Activated CD8-positive, alpha-beta memory T cell treated with anti-CD3 and anti-CD28 coated beads for 4 hours (primary cell): ENCODE measurements at places on chromosomes 2 and 18.

DNA sequence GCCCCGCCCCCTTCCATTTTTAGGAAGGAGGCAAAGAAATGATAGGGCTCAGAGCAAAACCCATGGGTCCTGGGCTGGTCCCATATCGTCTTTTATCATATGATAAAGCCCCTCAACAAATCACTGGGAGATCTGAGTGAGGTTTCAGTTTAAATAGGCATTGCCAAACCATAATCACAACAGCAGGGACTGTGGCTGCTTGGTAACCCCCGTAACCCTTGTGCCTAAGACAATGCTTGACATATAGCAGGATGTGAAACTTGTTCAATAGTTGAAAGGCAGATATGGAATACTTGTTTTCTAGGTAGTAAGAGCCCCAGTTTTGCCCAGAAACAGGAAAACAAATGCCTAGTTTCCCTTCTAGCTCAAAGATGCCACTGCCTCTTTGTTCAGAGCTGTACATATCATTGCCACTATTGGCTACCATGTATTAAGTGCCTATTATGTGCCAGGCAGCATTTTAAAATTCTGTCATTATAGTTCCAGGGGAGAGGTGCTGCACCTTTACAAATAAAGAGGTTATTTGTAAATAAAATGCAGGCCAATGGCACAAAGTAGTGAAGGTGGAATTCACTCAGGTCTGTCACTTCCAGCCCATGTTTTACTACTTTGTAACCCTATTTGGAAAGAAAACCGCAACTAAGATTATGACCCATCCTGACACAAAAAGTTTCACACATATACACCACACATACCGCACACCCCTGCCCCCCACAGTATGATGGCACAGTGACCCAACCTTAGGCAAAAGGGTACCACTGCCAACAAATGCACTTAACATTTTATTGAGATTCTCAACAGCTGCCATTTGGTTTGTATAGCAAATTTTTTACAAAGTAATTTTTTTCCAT lies 14.2 kb downstream of the NAGK start:
- DNase-seq, result no peak

- no peak for DNase-seq
Measured at GRCh38 chr18:31149351-31149750, 13.3 kb downstream of the DSC1 start.

DNA sequence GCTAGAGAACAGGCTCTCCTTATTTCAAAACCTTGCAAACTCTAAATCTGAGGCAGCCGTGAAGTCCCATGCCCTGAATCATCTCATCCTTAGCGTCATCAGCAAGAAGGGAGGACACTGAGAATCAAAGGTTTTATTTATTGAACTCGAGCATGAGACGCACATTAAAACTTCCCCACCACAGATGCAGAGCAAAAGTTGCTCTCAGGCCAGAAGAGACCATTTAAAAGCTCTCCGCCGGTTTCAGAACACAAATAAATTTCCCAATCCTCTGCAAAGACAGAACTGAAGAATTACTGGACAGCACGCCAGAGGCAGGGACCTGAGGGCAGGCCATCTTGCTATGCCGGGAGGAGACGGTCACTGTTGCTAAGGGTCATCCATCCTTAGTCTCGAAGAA lies 1.3 kb downstream of the AMMECR1L start:
- no peak for DNase-seq

GRCh38 chr2:173555833-173556232 lies 201.2 kb downstream of the CDCA7 start:
- no peak for DNase-seq

DNA sequence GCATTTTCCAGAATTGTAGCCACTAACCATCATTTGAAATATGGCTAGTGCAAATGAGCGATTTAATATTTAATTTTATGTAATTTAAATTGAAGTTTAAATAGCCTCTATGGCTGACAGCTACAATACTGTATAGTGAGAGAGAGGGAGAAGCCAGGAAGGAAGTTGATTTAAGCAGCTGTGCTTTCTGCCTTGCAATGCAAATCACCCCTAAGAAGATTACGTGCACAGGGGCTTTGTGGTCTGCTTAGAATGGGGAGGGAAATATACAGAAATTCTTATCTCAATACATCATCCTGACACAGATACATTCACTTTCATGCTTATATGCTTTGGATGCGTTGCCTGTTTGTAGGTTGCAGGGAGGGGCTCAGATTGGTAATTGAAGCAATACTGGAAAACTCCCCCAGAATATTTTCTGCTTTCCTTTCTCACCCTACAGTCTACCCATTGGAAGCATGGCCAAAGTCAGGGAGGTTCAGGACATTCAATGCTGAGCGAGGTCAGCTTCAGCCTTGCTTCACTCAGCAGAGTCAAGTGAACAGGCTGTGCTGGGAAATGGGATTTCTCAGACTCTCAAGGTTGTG lies 674.0 kb downstream of the CNTNAP5 start:
- DNase-seq, result no peak

- DNase-seq, result no peak
Measured at GRCh38 chr2:133579274-133579673, 11.0 kb upstream of the NCKAP5 start.

GRCh38 chr2:3291113-3291512 lies 86.5 kb downstream of the EIPR1 start:
- no peak for DNase-seq

- no peak for DNase-seq
Measured at GRCh38 chr2:30439296-30439695, 7.8 kb upstream of the LCLAT1 start.

GRCh38 chr2:206260188-206261012 lies 14.1 kb upstream of the ZDBF2 start:
- DNase-seq, result no peak
